Muscle of arm (tissue), 14 donors: ENCODE measurements at places on chromosomes 2 and 18. TPM values are rescaled to one million over a fixed set of nuclear protein-coding genes. Genes with fewer than 3 reads are reported as not detected.

Gene RANBP2
- polyA plus RNA-seq = 40.1 TPM

- DNase-seq = no peak
Measured at GRCh38 chr2:228629251-228629650, 447.8 kb upstream of the SPHKAP start.

Gene TUBB8B
- polyA plus RNA-seq = not detected

Gene BMP10
- polyA plus RNA-seq = not detected

- DNase-seq = no peak
Measured at GRCh38 chr2:240994171-240994896, 4.1 kb upstream of the SNED1 start.

Gene POTEI
- polyA plus RNA-seq = 0.13 TPM

- DNase-seq = no peak
Measured at GRCh38 chr2:221431477-221431876, 140.6 kb downstream of the EPHA4 start.

DNA sequence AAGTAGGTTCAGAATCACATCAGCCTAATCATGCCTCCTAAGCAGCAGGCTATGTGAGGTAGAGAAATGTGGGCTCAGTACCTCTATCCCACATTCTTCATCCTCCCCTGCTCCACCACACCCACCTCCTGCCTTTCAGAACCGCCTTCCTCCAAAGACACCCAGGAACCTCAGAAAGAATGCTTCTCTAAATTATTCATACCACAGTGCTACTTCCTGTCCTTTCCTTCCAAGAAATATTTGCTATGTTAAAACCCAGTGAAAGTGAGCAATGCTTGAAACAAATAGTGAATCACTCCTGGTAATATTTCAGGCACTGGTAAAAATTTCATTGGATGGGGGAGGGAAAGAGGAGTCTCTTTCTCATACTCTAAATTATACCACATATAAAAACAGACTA is 24.0 kb upstream of the CREB1 start:
- no peak for DNase-seq

- DNase-seq = no peak
Measured at GRCh38 chr2:126886916-126887280, 11.8 kb upstream of the TEX51 start.

DNA sequence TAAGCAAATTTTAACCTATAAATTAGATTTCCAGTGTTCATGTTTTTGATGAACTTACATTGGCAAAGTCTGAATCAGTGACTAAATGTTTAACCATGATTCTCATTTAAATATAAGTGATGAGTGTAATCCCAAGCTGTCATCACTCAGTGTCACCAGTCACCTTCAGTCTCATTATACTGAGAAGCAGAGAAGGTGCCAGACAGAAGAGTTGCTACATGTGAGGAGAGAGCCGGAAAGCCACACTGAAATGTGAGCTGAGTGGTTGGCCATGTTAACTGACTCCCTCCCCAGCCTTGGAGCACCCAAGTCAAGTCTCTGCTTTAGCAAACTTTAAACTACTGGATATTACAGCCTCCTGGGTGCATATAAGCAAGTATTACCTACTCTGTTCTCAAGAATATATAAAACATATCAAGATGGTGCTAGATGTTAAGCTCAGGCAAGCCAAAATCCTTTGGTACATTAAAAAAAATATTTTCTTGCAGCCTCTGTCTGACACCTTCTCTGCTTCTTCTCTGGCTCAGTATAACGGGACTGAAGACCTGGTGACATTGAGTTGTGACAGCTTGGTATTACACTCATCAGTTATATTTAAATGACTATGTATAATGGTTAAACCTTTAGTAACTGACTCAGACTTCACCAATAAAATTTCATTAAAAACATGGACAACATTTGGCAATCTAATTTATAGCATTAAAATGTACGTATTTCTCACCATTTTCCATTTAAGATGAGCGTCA is 75.8 kb upstream of the MAP3K20 start:
- DNase-seq = no peak

- no peak for DNase-seq
Measured at GRCh38 chr18:62452280-62452831, 70.5 kb upstream of the ZCCHC2 start.

Gene TNFAIP6
- not detected for polyA plus RNA-seq

- DNase-seq = no peak
Measured at GRCh38 chr2:85183479-85183878, 50.3 kb downstream of the TCF7L1 start.

GRCh38 chr2:86226070-86226469 is 26.8 kb downstream of the MRPL35 start:
- DNase-seq = no peak

Gene UGT1A10
- polyA plus RNA-seq = not detected
